NCI-H526 (cell line): ENCODE measurements at places on chromosomes 6 and 20.

GRCh38 chr20:44707018-44707579 is 8.1 kb upstream of the CCN5 start:
- no peak for DNase-seq

DNA sequence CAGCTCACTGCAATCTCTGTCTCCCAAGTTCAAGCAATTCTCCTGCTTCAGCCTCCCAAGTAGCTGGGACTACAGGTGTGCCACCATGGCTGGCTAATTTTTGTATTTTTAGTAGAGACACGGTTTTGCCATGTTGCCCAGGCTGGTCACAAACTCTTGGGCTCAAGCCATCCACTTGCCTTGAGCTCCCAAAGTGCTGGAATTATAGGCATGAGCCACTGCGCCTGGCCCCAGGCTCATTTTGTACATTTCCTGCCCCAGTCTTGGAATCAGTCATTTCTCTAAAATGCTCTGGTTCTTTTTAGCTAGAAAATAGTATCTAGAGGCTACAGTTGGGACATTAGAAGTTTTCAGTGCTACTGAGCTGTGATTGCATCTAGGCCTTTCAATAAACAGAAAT is 13.5 kb downstream of the MANBAL start:
- DNase-seq, result no peak

DNA sequence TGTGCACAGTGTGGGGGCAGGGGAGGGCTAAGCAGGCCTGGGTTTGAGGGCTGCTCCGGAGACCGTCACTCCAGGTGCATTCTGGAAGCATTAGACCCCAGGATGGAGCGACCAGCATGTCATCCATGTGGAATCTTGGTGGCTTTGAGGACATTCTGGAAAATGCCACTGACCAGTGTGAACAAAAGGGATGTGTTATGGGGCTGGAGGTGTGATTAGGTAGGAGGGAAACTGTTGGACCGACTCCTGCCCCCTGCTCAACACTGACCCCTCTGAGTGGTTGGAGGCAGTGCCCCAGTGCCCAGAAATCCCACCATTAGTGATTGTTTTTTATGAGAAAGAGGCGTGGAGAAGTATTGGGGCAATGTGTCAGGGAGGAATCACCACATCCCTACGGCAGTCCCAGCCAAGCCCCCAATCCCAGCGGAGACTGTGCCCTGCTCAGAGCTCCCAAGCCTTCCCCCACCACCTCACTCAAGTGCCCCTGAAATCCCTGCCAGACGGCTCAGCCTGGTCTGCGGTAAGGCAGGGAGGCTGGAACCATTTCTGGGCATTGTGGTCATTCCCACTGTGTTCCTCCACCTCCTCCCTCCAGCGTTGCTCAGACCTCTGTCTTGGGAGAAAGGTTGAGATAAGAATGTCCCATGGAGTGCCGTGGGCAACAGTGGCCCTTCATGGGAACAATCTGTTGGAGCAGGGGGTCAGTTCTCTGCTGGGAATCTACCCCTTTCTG is 44.0 kb upstream of the TTPAL start:
- DNase-seq, result no peak

- no peak for DNase-seq
Observed at GRCh38 chr20:61643656-61644377, 391.8 kb downstream of the CDH4 start.

DNA sequence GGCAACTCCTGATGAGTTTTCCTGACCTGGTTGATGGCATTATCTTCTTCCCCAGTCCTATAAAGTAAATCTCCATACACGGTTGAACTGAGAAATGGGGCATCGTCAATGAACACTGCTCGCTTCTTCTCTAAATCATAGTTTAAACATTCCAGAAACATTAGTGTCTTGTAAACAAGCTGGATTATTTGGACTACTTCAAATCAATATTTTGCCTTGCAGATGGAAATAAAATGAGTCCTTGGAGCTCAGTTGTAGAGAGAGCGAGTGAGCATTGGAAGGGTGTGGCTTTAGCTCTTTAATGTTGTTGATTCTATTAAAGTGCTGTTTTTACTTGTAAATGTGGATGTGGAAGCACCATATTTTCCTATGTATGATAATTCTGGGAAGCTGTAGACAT is 18.4 kb downstream of the C6orf89 start:
- peak; percentile 53 for DNase-seq

- no peak for DNase-seq
Observed at GRCh38 chr6:54916858-54917257, 70.3 kb downstream of the FAM83B start.

DNA sequence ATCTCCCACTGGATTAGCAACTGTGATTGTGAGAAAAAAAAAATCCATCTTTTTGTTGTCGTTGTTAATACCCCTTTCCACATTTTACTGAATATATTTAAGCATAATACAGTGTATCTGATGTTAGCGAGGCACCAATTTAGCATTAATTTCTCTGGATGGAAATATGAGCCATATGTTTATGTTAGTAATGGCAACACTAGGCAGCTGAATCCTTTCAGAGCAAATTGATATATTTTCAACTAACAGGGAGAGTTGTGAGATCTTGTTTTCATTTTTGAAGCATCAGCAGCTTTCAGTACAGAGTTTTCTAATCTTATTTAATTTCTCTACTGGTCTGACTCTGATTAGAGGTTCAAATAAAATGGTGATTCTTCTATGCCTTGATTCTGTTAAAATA is 84.8 kb upstream of the HDAC2 start:
- DNase-seq, result no peak

DNA sequence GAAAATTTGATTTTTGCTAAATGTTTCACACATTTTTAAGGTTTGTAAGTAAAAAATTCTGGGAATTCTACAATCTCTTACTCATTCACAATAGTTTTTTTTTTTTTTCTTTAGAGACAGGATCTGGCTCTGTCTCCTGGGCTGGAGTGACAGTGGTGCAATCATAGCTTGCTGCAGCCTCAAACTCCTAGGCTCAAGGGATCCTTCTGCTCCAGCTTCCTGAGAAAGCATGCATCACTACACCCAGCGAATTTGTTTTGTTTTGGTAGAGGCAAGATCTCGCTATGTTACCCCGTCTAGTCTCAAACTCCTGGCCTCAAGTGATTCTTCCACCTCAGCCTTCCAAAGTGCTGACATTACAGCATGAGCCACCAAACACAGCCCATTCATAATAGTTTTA is 232.8 kb downstream of the GJA1 start:
- no peak for DNase-seq

DNA sequence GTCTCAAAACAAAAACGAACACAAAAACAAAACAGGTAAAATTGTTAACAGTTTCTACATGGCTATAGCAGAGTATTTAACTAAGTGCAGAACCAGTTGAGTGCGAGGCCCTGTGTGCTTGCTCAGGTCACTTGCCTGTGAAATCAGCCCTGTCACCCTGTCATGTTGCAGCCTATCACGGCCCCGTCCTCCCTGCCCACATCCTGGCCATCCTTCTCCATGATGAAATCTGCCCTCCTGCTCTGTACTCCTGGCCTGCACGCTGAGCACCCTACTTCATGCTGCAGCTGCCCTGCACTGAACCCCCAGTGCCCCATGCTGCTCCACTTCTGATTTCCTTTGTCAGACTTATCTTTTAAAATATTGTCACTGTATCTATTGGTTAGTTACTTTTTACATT is 62.4 kb downstream of the DTD1 start:
- DNase-seq, result no peak

DNA sequence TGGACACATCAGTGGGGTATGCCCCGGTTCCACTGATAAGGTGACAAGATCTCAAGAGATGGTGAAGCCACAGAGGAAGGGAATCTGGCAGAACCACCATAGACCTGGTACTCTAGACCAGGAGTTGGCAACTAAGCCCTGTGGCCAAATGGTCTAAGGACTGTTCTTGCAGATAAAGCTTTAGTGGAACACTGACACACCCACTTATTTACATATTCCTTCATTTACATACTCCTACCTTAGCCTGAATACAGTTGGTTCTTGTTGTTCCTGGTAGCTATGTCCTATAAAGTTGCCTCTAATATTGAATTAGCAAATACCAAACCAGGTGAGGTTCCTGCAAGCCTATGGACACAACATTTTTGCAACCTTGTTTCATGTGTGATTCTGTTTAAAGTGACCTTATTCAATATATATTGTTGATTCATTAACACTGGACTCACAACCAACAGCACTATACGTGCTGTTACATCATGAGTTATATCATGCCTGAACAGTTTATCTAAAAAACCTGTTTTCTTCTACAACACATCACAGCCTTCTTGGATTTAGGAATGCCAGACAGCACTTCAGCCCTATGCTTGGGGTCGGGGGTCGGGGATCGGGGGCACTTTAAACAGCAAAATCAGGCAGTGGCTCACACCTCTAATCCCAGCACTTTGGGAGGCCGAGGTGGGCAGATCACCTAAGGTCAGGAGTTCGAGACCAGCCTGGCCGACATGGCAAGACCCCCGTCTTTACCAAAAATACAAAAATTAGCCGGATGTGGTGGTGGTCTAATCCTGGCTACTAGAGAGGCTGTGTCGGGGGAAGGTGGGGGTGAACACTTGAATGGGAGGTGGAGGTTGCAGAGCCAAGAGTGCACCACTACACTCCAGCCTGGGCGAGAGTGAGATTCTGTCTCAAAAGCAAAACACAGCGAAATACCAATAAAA is 2.5 kb downstream of the CCDC167 start:
- peak; percentile 80 for DNase-seq

DNA sequence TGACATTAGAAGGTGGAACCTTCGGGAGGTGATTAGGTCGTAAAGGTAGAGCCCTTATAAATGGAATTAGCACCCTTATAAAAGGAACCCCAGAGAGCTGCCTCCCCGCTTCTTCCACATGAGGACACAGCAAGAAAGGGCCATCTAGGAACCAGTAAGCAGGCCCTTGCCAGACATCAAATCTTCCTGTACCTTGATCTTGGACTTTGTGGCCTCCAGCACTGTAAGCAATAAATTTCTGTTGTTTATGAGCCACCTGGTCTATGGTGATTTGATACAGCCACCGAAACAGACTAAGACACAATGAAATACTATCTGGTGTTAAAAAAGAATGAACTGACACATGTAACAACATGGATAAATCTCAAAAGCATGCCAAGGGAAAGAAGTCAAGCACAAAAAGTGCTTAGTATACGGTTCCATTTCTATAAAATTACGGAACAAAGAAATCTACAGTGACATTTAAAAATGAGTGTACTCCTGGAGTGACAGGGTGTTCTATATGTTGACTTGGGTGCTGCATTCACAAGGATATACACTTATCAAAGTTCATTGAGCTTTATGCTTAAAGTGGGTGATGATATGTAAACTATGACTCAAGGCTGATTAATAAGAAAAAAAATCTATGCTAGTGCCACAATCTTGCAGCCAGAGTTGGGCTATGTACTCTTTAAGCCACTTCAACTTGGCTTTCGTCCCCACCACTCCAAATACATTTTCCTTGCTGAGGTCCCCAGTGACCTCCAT is 18.4 kb downstream of the SERPINB1 start:
- no peak for DNase-seq

DNA sequence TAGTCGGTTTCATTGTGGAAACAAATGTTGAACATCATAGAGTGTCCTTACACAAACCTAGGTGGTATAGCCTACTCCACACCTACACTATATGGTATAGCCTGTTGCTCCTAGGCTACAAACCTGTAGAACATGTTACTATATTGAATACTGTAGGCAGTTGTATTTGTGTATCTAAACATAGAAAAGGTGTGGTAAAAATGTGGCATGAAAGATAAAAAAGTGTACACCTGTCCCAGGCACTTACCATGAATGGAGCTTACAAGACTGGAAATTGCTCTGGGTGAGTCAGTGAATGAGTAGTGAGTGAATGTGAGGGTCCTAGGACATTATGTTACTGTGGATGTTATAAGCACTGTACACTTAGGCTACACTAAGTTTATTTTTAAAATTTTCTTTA is 103.0 kb downstream of the ZFAND3 start:
- DNase-seq, result no peak

- no peak for DNase-seq
Observed at GRCh38 chr20:2403291-2404052, 22.8 kb downstream of the TGM6 start.

DNA sequence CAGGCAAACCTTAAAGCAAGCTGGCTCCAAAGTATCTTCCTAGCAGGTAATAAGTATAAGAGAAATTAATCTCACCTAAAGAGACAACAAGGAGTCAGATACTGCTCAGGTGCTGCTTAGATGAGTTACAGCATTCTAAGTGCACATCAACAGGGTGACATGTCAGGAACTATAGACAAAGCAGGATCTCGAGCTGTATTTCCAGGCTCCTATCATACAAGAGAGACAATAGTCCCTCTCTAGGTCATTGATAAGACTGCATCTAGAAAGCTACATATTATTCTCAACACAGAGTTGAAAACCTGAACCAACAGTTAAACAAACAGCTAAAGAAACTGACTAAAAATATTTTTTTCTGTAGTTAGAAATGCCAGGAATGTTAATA is 3.9 kb downstream of the PTPRK start:
- DNase-seq, result peak; percentile 26

DNA sequence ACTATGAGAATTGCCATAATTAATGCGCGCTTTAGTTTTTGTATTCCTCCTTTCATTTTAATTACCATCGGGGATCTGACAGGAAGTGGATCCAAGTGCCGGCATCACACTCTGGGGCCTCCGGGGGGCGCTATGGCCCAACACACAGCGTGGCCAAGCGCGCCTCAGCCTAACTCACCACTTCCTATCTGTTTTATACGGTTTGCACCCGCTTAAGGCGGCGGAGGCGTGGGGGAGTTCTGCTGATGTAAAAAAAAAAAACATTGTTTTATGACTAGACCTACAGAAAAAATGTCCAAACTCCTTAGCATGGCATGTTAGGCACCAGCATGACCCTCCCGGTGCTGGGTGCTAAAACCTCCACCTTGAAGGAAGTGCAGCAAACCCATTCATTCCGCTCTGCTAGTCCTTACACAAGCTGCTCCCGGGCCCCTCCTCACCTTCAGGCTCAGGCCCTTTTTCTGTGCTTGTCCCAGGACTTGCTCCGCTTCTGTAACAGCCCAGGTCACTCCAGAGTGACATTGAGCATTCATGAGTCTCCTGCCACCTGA is 4.5 kb upstream of the EBF4 start:
- DNase-seq, result no peak

GRCh38 chr6:123091091-123091895 is 95.3 kb downstream of the CLVS2 start:
- no peak for DNase-seq

DNA sequence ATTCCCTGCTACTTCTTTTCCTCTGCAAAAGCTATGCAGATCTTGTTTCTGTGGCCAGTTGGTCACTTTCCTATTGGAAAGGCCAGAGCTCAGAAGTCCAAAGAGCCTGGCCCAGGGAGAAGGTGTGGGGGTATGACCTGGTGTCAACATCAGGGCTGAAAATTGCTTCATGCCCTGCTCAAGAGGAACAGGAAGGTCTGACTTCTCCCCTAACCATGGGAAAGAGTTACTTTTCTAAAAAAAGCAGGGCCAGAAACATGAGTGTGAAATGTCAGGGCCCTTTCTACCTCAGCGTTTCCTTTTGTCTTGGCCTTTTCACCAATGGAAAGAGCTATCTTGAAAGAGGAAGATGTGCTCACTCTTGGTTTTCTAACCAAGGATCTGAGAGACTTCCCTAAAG is 117.4 kb downstream of the MAFB start:
- no peak for DNase-seq

DNA sequence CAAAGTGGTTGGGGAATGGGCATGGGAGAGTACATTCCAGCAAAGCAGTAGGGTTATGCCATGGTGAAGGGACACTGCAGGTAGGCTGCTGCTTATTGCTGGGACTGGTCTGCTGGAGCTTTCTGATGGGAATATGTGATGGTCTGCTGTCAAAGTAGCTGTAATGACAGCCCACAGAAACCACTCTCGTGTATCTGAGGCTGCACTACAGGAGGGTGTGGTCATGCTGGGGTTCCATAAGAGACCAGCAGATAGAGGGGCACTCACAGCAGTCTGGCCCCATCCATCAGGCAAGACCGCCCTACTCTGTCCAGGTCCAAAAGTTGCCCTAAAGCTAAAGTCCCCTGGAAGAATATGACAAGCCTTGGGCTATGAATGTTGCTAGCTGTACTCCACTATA is 739.3 kb downstream of the COL12A1 start:
- DNase-seq, result no peak
